Central memory CD4-positive, alpha-beta T cell (primary cell): ENCODE measurements at places on chromosomes 5 and 9.

- no peak for DNase-seq
Measured at GRCh38 chr9:126058011-126058531, 268.6 kb upstream of the MVB12B start.

GRCh38 chr9:72955571-72955970 lies 2.7 kb upstream of the ALDH1A1 start:
- DNase-seq, result no peak

DNA sequence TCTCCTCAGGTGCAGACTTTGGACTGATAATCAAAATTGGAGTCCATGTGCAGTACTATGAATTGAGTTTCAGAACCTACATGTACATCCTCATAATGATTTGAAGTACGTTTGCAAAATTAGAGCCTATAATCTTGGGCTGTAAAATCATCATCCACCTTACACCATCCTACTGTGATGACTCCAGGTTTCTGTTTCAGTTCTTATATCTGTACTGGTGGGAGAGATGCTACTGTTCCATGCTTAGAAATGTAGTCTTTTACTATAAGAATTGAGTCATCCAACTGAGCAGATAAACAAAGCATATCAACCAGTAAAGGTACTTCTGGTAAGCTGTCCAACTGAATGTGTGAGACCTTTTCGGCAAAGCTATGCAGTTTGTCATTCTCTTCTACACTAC lies 586.3 kb upstream of the FAM174A start:
- no peak for DNase-seq

- no peak for DNase-seq
Measured at GRCh38 chr9:72039532-72039931, 20.9 kb downstream of the C9orf57 start.

DNA sequence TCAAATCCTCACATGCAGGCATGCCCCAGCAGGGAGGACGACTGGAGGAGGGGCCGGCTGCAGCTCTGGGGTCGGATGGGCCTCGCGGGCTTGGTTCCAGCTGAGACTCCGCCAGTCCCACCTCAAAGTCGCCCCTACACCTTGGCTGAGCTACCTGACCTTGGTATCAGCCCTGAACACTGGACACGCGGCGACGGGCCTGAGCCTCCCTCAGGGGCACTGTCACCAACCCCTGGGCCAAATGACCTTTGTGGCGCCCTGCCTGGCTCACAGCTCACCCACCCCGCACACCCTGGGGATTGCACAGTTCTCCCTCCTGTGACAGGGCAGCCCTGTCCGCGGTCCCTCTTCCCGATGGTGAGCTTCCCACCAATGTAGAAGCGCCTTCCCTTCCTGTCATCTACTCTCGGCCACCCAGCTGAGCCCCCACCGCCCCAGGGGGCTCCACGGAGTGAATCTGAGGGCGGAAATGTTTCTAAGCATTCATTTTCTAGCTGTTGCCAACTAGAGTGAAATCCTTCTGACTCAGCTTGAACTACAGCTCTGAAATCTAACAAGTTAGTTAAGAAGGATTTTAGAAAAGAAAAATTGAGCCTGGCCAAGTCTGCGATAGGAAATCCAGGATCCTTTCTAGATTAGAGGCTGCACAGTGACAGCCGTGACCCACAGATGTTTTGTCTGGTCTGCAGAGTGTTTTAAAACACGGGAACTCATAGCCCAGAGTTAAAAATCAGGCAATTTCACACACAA lies 138.9 kb upstream of the PHYKPL start:
- no peak for DNase-seq

DNA sequence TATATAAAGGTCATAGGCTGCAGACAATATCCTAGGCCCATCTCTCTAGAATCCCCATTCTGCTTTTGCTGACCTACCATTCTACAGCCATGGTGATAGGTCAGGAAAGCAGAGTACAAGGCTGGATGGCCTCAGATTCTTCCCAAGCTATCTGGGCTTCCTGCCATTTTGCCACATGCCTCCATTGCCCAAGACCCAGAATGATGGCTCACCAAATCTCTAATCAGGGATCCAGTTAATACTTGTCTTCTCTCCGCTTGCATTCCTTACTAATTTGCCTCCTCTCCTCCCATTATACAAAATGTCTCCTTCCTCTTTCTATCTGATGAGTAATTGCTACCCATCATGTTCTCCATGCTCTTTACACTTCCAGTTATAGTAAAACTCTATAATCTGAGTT lies 22.7 kb upstream of the NDUFS4 start:
- no peak for DNase-seq

DNA sequence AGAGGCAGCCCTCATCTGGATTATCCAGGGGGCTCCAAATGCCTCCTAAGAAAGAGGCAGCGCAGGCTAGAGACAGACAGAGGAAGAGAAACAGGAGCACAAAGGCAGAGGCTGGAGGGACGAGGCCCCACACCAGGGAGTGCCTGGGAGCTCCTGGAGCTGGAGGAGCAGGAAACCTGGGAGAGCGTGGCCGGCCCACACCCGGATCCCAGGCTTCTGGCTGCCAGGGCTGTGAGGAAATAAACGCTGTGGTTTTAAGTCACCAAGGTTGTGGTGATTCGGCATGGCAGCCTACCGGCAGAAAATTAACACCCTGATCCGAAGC lies 165.5 kb downstream of the OLFM1 start:
- DNase-seq, result no peak

- no peak for DNase-seq
Measured at GRCh38 chr5:173319646-173320045, 8.6 kb downstream of the STC2 start.

GRCh38 chr5:94849821-94850736 lies 231.6 kb downstream of the SLF1 start:
- DNase-seq, result peak; percentile 31

GRCh38 chr9:70195456-70195855 lies 63.3 kb upstream of the SMC5 start:
- no peak for DNase-seq

GRCh38 chr5:125776656-125777139 lies 646.5 kb upstream of the GRAMD2B start:
- no peak for DNase-seq

DNA sequence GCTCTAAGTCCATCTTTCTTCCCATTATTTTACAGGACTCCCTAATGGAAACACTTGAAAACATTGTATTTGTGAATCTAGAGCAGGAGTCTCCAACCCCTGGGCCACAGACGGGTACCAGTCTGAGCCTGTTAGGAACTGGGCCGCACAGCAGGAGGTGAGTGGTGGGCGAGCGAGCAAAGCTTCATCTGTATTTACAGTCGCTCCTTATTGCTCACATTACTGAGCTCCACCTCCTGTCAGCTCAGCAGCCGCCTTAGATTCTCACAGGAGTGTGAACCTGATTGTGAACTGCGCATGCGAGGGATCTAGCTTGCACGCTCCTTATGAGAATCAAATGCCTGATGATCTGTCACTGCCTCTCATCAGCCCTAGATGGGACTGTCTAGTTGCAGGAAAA lies 111.0 kb downstream of the MED27 start:
- DNase-seq, result no peak

DNA sequence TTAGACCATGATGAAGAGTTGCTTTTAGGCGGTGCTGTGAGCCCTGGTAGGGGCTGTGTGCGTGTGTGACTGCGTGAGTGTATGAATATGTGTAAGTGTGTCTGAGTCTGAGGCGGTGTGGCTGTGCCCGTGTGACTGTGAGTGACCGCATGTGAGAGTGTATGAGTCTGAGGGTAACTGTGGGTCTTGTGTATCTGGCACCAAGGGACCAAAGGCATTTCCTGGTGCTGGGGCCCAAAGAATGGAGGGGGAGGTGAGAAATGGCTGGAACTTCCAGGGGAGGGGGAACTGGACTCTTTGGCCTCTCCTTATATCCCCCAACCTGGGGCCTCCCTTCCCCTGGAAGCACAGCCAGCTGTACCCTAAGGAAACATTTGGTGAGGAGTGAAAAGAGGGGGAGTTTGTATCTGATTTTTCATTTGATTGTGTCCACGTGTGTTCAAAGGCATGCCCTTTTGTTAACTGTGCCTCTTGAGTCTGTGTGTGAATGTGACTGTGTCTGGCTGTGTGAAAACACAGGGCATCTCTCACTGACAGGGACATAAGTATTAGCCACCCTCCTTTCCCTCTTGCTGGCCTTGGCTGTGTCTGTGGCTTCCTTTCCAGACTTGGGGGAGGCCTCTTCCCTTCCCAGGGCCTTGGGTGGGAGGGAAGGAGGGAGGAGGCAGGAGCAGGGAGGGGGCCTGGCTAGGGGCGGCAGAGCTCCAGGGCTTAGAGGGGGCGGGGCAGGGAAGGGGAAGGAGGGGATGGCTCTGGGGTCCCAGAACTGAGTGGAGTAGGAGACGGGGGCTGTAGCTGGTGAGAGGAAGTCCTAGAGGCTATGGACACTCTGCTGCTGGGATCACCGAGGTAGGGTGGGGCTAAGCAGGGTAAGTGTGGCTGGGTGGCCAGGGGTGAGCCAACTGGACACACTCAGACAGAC lies 1.4 kb downstream of the IL11RA start:
- no peak for DNase-seq

DNA sequence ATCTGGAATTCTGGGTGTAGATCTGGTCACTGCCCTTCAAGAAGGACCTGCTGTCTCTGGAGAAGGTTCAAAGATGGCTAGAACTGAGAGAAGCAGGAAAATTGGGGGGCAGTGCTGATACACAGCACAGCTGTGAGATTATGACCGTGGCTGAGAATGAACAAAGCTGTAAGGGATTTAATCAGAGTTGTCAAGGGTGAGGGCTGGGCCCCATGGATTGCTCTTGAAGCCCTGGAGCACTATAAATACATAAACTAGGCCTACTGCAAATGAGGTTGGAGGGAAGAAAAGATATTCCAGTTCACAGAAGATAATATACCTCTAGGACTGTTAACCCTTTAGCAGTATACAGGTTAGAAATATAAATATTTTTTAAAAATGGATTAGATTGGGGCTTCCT lies 86.3 kb upstream of the KLF9 start:
- DNase-seq, result no peak

DNA sequence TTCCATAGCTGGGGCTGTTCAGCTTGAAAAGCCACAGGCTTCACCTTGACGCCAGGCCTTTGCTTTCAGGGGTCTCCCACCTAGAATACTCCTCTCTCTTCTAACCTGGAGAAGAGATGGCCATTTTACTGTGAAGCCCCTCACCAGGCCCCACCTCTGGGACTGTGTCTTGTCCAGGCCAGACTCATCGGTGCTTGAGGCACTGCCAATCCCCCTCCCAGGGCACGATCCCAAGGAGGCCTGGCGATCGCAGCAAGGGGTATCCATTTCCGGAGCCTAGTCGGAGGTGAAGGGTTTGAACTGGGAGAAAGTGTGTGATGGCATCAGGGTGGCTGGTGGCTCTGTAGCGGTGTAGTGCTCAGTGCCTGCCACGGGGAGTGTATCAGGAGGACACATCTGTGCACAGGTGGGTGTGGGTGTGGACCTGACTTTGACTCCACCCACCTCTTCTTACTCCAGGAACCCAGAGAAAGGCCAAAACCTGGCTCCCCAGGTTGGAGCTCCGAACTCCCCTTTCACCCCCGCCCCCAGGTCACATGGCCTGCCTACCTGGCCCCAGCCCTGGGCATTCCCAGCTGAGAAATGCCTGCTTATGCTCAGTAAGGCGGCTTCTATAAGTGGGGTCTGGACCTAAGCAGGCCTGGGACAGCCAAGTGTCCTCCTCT lies 27.4 kb upstream of the ENHO start:
- DNase-seq, result no peak

DNA sequence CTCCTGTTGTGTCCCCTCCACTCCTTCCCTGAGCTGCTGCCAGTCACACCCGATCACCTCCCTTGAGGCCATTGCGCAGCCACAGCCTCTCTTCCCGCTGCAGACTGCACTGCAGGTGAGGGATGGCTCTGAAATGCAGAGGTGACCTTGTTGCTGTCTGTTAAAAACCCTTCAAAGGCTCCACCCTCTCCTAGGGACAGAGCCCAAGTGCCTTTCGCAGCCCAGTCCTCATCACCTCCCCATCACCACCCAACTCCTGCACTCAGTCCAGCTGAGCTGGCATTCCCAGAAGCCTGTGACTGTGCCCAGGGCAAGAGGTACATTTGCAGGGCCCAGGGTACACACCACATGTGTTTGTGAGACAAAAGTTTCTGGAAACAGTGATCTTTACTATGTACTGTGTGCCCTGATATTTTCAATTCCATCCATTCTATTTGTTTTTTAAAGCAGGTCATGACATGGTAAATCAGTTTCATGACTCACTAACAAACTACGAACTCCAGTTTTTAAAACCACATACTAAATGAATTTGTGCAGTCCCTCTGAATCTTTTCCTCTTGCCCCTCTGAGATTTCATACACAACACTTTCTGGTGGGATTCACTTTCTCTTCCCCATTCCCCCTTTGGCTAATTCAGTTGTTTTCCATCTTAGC lies 73.0 kb upstream of the SPOCK1 start:
- no peak for DNase-seq

- no peak for DNase-seq
Measured at GRCh38 chr9:70283848-70284247, 25.1 kb downstream of the SMC5 start.

DNA sequence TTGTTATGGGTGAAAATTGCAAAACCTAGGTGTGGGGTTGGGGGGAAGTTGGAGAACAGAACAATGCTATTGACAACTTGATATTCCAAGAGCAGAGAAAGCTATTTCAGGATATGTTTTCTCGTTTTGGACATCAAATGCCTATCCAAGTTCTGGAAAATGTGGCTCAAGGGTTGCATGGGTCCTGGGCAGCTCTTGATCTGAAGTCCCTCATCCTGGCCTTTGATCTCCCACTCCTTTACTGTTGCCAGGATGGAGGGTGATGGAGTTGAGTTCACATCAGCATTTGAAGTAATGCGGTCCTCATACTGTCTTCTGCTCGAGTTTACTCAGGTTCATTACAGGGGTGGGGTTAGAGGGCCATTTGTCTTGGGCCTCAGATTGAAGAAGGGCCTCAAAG lies 76.9 kb upstream of the RPS23 start:
- DNase-seq, result no peak

DNA sequence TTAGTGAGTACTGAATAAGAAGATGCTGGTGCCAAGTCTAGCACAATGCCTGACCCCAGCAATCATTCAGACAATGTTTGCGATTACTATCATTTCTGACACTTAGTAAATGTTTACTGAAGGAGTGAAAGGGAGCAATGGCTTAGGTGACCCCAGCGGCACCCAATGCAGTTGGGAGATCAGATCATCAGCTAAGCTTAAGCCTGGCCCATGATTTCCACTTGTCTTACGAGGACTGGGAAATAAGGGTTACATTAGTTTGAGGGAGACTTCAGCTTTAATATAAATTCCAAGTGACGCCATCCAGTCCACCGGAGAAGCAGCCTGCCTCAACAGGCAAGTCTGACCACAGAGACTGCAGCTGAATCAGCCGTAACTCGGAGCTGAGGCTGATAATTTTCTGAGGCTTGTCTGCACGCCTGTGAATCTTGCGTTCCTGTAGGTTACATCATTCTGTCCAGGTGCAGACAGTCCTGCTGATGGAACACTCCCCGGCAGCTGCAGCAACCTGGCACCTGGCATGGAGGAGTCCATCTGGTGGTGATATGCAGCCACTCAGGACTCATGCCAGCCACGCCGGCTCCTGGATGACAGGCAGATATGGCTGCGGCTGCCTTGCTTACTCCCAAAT lies 34.9 kb upstream of the FGF1 start:
- no peak for DNase-seq

DNA sequence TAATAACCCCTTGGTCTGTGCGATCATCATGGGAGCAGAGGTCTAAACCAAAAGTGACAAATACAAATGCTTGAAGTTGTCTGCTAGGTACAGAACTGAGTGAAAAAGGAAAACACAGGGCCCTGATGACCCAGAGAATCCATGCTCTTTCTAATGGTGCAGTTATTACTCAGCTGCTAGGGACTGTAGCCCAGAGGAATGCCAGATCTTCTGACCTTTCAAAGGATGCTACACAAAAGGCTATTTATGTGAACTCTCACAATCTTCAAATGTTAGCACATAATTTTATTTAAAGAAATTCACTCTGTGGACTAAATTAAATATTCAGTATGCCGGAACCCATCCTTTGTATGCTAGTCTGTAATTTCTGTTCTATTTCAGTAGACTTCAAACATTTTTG lies 79.9 kb downstream of the PRR16 start:
- DNase-seq, result no peak
